ENCODE measurements at places on chromosomes 5 and 9.

DNA sequence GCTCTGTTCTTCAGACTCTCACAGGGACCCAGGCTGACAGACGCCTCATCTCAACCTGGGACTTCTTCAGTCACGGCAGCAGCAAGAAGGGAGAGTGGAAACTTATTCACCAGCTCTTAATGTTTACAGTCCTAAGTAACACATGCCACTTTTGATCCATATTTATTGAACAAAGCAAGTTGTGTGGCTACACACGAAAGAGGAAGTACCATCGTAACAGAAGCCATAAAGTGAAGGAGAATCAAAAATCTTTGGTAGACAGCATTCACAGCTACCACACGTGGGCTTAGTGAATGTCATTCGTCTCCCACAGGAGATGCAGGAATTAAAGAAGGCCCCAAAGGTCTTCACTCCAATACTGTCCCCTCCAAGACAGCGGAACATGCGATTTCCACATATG is 582.6 kb downstream of the CETN3 start:
- no peak for DNase-seq

DNA sequence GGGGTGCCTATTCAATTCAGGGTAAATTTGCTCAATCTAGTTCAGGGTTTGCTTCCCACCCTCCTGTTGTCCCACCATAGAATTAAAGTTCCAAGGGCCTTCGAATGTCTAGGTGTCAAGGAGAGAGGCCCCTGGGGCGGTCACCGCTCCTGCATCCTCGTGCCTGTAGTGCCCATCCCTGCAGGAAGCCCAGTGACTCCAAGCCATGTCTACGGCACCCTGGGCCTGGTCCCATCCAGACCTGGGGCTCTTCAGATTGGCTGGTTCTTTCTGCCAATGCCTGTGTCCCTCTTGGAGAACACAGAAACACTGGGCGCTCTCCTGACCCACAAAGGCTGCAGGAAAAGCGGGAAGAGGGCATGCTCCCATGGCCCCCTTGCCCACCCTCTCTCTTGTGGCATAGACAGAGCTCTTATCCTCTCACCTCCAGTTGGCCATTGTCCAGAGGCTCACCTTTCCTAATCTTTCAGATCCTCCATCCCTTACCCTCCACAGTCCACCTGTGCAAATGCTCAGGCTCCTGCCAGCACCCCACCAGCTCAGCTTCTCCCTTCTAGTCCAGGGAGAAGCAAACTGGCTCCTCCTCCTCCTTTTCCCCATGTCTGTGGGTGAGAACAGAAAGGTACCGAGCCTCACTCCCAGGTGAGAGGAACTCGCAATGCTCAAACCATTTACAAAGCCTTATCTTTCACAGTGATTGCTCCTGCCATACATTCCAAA is 253.0 kb upstream of the IRX2 start:
- DNase-seq = no peak

- DNase-seq = peak; percentile 35
Measured at GRCh38 chr9:98132806-98133631, 14.0 kb upstream of the TRIM14 start.

- DNase-seq = no peak
Measured at GRCh38 chr9:136326061-136326760, 1.1 kb upstream of the GPSM1 start.

GRCh38 chr5:15620501-15620900 is 120.5 kb downstream of the FBXL7 start:
- DNase-seq = no peak

DNA sequence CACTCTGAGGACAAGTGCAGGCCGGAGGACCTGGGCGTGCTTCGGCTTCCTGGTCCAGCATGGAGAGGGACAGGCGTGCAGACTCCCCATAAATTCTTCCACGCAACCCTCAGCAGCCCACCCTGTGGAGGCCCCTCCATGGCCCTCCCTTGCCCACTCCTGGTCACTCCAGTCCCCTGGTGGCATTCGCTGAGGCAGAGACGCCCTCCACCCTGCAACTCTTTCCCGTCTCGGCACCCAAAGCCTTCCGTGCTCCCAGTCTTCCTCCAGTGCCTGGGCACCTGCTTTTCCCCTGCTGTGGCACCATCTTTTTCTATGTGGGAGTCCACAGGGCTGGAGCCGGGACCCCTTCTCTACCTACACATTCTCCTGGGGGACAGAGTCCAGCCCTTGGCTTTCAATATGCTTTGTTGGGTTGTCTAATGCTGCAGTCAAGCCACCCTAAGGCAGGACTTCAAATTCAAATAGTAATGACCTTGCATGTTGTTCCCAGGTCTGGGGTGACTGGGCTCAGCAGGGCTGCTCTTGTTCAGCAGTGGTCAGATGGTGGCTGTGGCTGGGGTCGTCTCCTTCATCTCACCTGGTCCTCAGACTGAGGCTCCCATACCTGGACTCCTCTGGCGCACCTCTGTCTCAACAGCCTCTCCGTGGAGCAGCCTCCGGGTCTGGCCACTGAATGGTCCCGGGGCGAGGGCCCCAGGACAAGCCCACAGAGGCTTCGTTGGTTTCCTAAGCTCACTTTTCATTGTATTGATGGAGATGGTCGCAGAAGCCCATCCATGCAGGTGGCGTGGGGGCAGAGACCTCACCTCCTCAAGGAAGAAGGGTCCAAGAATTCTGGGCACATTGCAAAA is 15.2 kb downstream of the MRPL36 start:
- no peak for DNase-seq

DNA sequence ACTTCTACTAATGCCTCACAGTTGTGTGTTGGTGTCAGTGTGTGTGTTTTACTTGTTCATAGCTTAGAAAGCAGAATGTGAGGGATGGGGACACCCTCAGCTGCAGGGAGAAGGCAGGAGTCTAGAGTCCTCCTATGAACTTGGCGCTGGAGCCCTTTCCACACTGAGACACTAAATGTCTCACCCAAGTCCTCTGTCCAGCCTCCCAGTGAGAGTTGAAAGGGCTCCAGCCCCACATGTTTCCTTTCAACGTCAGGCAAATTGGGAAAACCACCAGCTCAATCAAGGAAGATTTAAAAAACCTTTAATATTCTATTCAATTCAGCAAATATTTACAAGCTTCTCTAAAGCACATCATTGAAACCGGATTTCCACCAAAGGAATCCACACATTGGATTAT is 167.6 kb upstream of the MSX2 start:
- DNase-seq = no peak

DNA sequence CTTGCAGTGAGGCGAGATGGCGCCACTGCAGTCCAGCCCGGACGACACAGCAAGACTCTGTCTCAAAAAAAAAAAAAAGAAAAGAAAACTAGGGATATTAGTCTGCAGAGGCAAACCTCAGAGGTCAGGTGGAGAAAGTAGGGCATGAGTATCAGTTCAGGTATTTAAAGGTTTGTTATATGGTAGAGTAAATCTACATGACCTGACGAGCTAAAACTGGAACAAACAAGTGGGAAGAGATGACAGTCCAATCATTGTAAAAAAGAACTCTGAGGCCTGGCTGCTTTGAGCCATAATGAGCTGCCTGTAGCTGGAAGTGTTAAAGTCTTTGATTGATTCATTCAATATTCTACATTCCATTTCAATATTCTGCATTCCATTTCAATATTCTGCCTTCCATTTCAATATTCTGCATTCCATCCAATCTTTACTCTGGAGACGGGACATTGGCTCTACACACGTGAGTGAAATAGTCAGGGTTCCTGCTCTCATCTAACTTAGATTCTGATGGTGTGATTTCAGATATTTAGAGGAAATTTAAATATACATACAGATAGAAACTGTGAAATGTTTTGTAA is 28.9 kb upstream of the GRAMD2B start:
- DNase-seq = no peak

- DNase-seq = no peak
Measured at GRCh38 chr5:35904443-35905132, 33.8 kb downstream of the CAPSL start.

DNA sequence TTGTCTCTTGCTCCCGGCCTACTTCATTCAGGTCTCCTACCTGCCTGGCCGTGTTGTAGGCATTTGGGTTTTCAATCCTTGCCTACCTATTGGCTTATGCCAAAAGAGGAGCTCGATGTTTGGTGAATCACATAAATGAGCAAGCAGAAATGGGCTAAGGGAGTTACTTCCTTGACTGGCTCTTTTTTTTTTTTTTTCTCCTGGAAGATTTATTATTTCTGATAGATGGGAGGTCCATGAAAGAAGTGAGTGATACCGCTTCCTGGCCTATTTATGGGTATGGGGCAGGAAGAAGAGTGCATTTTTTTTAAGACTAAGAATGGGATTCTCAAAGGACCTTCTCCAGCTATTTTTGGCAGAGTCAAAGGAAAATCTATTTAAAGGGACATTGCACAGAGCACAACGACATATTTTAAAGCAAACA is 294.1 kb downstream of the ARHGAP26 start:
- no peak for DNase-seq

GRCh38 chr5:135814316-135814715 is 20.1 kb upstream of the SLC25A48 start:
- DNase-seq = no peak

- no peak for DNase-seq
Measured at GRCh38 chr5:80620211-80620610, 34.2 kb upstream of the MSH3 start.

GRCh38 chr5:87121304-87122150 is 146.2 kb upstream of the RASA1 start:
- DNase-seq = no peak

DNA sequence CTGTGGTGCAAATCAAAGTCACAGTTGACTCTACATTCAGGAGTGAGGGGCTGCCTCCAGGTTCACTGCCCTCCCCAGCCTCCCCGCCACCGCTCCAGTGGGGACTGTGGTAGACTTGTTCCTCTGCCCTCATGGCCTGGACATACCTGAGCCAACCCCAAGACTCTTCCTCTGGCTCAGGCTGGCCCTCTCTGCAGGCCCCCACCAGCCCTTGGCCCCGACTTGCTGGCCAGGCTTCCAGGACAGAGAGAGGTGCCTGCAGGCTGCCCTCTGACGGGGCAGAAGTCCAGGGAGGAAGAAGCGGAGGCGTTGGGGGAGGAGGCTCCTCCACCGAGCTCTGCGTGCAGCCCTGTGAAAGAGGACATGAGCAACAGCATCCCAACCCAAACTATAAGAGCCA is 2.8 kb upstream of the SARDH start:
- DNase-seq = no peak

DNA sequence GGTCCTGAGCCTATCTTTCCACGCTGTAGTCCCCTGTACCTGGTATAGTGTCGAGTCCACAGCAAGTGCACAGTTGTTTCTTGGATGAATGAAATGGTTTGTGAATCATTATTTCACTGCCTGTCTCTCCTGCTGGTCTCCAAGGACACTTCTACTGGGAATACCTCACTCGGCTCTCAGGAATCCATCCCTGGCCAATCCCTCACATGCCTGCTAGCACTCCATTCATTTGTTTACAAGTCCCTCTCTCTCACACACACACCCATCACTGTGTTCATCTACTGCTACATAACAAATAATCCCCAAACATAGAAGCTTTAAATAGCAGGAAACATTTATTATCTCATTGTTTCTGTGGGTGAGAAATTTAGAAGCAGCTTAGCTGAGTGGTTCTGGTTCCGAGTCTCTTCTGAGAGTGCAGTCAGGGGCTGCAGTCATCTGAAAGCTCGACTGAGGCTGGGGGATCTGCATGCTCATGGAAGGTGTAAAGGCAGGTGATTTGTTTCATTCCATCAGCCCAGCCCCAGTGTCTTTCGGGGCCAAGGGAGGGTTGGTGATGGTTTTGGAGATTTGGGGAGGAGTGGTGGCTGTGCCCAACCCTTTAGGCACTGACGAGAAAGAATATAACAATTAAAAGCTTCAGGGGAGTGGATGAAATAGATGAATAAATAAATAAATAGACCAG is 132.7 kb upstream of the IER5L start:
- no peak for DNase-seq

- DNase-seq = no peak
Measured at GRCh38 chr5:139065306-139065705, 132.9 kb downstream of the SIL1 start.

GRCh38 chr5:180140079-180140554 is 68.6 kb upstream of the RNF130 start:
- DNase-seq = no peak

GRCh38 chr9:121038804-121039203 is 11.3 kb downstream of the C5 start:
- DNase-seq = no peak

DNA sequence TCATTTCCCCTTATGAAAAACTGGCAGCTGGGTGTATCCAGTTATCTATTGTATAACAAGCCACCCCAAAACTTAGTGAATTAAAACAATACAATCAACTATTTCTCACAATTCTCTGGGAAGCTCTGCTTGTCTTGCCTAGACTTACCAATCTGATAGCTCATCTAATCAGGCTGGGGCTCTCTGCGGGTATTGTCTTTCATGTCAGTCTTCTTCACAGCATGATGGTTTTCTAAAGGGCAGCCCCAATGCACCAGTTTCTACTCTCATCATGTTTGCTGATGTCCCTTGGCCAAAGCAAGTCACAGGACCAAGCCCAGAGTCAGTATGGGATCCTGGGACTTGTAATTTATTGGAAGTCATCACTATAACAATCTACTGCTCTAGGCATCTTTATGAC is 433.5 kb downstream of the KIAA0825 start:
- no peak for DNase-seq

GRCh38 chr9:136944212-136944518 is 373 bp downstream of the FBXW5 start:
- DNase-seq = no peak

DNA sequence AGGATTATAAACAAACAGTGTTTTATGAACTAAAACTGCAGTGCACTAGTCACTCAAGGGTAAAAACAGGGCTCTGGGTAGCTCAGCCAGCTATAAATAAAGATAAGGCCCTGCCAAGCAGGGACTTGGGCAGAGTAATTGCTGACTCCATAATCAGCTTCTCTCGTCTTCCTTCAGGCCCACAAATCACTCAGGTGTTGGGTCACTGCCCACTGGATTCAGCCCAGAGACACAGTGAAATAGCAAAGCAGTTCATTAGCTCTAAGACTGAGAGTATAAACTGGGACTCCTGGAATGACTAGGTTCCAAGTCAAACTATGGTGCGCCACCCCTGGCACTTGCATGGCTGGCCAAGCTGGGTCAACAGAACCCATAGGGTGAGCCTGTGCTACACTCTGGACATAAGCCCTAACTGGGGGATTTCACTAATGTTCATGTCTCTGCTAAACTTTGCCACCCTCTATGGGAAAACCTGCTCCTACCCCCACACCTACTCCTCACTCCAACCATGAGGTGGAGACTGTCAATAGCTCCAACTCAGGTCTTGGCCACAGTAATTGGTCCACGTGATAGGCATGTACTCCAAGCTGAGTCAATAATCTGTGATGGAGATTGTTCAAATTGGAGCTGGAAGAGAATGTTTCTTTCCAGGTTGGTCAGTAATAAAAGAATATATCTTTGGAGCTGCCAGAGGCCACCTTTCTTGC is 158.5 kb downstream of the SLIT3 start:
- DNase-seq = no peak

GRCh38 chr9:84697509-84698114 is 28.1 kb downstream of the NTRK2 start:
- DNase-seq = peak; percentile 64
